Nephron progenitor cell (in vitro differentiated cells): ENCODE measurements at places on chromosomes 5 and 9.

- peak; percentile 73 for DNase-seq
Observed at GRCh38 chr5:54905942-54906537, 79.4 kb downstream of the ESM1 start.

DNA sequence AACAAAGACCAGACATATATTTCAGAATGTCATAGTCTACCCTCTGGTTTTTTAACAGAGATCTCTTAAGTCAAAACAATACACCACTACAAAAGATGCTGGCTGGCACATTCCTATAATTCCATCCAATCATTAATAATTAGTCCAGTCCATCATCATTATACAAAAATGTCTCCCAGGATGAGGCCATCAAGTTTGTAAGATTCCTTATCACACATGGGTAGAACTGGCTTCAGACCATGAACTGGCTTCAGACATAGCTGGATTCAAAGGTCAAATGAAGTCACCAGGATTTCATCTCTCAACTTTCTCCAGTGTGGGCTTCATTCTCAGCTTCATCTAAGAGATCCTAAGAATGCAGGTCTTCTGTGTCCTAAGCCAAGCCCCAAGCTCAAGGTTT, 147.1 kb downstream of the ENC1 start:
- no peak for DNase-seq

- no peak for DNase-seq
Observed at GRCh38 chr9:34994900-34995669, 5.5 kb downstream of the DNAJB5 start.

DNA sequence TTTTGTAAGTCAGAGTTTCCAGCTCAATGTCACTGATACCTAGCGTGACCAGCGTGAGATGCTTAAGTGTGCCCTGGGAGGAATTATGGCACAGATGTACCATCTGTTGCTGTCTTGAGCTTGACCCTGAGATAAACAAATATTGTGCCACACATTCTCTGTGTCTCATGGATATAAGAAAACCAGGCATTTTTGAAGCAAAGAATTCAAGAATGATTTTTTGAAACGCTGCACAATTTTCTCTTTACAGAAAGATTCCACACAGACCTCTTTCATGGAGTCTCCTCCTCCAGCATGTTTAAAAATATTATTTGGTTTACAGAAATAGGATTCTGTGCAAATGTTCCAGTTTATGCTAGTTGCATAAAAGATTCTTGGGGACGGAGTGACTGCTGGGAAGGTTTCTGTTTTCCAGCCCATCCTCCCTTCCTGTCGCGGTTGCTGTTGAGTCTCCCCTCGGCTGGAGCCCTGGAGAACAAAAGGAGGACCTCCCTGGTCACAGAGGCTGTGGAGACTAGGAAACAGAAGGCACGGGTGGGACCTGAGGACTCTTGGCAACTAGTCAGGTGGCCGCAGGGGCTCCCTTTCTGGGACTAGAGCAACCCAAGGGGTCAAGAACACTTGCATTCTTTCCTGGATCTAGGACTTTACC, 120.8 kb downstream of the RASGRF2 start:
- DNase-seq = no peak

- no peak for DNase-seq
Observed at GRCh38 chr9:78923966-78924659, 627.2 kb downstream of the PSAT1 start.

DNA sequence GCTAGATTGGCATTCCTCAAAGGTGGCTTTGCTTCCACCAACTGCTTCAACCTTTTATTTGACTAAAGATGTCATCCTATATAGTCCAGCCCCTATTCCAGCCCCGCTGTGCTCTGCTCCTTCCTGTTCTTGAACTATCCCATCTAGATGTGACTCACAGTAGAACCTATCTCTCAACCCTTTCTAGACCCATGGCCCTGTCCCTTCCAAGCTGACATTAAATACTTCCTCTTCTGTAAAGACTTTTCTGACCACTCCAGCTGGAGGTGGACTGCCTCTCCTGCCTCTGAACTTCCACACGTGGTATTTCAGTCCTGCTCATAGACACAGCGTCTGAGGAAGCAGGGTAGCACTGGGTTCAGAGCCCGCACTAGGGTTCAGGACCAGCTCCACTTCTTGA, 32.4 kb downstream of the OSTF1 start:
- no peak for DNase-seq

GRCh38 chr9:2281031-2281802, 266.1 kb downstream of the SMARCA2 start:
- no peak for DNase-seq

DNA sequence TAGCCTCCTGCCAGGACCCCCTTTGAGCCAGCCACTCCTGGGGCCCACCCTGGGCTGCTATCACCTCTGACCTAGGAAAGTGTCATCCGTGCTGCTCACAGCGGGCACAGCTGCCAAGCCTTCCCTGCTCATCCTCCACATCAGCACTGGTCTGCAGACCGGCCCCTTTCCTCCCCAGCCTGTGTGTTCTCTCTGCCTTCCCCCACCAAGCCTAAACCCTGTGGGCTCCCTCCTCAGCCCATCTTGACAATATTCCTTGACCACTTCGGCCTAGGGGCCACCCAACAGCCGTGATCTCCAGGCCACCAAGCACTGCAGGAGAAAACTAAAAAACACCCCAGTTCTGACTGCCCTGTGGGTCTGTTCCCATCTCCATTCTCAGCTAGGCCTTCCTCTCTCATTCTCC, 135.1 kb downstream of the DAB2IP start:
- DNase-seq = no peak

DNA sequence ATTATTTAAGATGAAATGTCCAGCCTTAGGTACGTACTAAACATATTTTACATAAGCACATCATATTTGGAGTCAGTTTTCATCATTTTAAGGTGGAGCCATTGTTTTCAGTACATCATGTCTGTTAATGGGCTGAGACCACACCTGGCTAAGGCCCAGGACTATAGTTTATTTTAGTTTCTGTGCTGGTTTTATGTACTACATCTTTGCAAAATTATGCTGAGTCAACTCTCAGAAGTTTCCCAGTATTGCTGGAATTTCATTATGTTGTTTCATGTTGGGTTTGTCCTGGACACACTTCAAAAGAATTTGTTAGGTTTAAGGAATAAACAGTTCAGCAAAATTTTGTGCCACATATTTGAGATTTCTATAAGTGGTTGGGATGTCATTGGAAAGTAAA, 171.2 kb downstream of the CCDC171 start:
- DNase-seq = no peak

DNA sequence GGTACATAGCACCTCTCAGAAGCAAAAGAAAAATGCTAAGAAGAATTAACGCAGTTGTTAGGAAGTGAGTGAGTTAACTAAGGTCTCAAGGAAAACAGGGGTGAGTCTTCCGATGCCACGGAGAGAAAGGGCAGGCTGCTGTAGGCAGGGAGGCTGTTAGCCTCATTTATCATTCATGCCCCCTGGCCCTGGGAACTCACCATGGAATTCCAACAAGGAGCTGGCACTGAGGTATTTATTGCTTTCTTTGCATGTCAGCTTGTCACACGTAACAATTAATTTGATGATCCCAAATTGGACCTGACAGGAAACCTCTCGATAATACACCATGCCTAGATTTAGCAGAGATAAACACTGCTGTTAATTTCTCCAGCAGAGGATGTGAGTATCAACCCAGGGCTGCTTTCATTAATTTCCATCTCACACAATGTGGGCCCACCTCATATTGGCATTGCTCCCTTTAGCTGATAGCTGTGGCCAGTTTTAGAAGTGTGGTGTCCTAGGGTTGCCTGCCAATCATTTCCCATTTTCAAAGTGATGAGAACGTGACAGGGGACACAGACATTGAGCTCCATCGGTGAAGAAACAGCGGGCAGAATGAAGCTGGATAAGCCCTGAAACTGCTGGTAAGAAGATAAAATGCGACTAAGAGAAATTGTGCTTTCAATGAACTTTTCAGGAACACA, 45.3 kb downstream of the DAP start:
- no peak for DNase-seq

GRCh38 chr5:67896311-67896929, 319.1 kb upstream of the PIK3R1 start:
- DNase-seq = no peak

DNA sequence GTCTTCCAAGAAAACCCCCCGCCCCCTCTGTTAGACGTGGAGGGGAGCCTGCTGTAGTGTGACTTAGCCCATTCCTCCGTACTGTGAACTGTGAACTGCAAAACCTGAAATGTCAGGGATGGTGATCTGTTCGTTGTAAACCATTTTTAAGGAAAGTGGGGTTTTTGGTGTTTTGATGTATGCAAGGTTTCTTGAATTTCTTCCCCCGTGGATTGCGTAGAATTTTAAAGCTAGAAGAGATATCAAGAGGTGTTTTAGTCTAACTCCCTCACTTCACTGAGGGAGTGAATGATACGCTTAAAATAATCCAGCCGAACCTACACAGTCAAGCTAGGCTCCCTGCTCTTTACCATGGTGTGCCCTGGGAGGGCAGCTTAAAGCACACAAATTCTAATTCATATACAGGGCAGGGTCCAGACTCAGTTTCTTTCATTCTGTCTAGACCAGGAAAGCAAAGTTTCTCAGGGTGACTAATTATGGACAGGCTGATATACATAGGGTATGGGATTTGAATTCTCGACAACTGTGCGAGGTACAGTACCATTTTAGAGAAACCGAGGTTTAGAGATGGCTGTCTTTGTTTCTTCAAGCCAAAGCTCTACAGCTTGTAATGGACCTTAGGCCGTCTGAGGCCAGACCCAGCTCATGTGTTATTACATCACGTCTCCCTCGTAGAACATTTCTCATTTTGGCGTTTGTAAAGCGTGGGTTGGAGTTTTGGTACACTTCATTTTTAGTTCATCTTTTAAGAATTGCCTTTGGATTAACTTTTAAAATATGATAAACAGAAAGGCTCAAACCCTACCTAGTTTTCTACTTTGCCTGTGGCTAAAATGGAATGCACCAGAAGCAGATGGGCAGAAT, 2.7 kb downstream of the PTGER4 start:
- DNase-seq = no peak
